Stimulated activated naive CD4-positive, alpha-beta T cell (primary cell): ENCODE measurements at places on chromosomes 2 and 18.

DNA sequence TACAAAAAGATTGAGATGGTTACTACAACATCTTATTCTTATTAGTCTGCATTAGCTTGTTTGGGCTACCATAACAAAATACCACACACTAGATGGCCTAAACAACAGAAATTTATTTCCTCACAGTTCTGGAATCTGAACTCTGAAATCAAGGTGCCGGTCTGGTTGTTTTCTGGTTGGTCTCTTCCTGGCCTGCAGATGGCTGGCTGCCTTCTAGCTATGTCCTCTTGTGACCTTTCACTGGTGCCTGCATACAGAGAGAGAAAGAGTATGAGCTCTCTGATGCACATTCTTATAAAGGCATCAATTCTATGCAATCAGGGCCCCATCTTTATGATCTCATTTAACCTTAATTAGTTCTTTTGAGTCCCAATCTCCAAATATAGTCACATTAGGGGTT is 696.5 kb downstream of the TDRD15 start:
- DNase-seq: no peak

DNA sequence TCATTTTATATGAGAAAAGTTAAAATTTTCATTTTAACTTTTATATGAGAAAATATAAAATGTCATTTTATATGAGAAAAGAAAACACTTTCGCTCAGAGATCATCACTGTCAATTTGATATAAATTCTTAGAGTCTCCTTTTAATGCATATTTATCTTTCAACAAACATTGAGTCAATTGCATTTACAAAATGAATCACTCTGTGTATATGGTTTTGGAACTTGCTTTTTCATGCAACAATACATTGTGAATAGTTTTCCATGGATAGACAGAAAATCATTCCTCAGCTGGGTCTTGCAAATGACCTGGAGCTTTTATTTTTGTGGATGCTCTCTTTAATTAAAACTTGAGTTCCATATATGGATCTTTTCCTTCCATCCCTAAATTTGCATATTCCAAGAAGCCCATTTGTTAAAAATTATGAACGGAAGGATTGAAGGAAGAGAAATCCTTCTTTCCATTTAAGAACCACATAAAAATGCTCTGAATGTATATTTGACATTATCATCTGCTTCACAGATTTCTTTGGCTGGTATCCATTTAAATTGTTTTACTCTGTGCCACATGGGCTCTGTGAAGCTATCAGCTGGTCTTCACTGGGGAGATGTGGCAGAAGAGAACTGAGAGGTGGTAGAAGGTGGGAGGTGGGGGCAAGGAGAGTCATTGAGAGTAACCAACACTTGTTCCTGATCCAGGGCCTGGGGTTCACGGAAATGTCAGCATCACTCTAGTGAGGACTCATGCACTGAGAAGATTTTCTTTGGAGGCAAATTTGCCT is 104.1 kb downstream of the QPCT start:
- DNase-seq: no peak

DNA sequence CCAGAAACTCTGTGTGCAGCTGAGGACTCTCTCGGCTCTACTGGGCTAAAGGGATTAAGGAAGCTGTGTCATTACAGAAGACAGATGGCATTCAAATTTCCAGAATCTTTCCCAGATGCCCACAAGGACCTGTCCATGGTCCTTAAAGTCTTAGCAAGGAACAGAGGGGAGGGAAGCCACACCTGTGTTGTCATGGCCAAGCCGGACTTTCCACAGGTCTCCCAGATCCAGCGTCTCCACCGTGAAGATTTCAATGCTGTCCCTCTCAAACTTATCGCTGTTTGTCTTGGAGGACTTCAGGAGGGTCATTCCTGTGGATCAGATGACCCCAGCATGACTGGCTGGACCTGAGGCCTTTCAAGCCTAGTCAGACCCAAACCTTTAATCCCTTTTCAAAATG is 114.5 kb downstream of the LOXHD1 start:
- no peak for DNase-seq

- DNase-seq: no peak
These were observed 221.0 kb downstream of the LTBP1 start for GRCh38 chr2:33167622-33168245.

- DNase-seq: no peak
These were observed 672.1 kb upstream of the FANCL start for GRCh38 chr2:58913082-58913726.

- DNase-seq: no peak
These were observed 41.9 kb upstream of the AAK1 start for GRCh38 chr2:69685321-69686048.

DNA sequence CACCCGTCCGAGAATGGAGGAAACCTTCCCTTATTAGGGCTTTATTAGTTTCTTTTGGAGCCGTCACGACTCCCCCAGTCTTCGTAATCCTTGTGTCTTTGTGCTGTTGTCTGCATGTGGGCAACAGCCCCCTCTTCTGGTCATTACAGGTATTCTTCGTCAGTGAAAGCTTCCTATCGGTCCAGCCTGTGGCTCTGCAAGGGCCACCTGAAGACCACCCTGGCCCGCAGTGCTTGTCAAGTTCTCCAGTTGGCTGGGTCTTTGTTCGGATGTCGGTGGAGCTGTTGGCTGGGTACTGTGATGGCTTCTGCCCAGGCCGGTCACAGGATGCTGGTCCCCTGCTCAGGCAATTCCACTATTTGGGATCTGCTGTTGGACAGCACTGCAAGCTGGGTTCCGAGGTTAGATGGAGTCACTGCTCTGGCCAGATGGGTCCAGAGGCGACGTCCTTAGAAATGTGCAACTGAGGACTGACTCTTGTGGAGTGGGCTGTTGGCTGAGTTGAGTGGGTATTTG is 19.2 kb downstream of the E2F6 start:
- peak; percentile 63 for DNase-seq

- no peak for DNase-seq
These were observed 389.0 kb downstream of the SOX11 start for GRCh38 chr2:6080932-6081753.

DNA sequence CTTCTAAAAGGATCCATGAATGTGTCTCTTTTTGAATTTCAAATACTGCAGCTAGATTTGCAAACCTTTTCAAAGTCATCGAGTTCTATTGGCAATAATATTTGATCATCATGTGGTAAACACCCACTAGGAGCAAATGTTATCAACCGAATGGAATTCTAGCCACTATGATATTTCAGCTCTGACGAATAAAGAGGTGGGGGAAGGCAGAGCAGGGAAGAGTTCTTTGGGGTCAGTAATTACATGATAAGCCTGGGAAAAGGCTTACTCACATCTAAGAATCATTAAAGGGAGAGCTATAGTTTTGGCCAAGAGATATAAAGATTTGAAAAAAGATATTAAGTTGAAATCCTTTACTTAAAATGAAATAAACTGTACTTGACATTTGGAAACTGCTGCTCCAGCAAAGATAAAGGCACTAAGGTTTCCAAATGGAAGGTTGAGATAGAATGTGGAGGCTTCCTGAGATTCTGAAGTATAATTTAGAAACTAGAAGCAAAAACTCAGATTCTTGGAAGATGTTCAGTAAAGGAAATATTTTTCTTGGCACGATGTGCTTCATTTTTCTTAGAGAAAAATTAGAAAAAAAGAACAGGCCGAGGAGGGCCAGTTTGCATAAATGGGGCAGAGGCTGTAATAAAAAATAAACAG is 104.7 kb upstream of the ARHGAP28 start:
- DNase-seq: no peak

DNA sequence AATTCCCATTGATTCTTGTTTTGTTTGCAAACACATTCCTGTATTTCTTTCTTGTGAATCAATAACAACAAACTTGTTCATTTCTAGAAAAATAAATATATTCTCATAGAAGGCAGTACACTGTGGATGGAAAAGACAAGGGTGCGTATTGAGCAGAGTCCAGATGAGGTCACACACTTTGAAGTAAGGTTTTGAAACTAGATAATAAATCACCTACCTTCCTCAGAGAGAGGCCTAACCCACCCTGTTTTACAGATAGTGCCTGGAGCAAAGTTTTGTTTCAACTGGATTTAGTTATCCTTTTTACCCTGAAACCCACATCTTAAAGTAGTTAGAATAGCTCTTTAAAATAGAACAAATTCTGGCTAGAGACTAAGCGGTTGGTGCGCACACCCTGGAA is 137.1 kb upstream of the PIEZO2 start:
- no peak for DNase-seq

GRCh38 chr18:5538544-5538943 is 5.3 kb downstream of the EPB41L3 start:
- no peak for DNase-seq

GRCh38 chr18:70028084-70028483 is 80.4 kb upstream of the CD226 start:
- DNase-seq: no peak

DNA sequence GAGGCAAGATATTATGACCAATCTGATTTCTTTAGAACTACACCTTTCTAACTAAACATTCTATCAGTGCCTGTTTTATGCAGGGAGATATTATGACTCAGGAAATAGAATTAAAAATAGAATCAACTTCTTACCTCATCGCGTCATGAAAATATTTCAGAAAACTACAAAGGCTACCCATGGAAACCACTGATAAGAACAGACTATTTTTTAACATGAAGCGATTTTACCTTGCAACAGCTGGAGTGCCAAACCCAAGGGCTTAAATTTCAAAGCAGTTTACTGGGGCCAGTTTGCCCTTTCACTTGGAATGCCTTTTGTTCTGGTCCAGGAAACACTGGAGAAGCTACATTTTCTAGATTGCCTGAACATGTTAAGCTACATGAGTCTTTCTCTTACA is 304.8 kb upstream of the CCDC68 start:
- DNase-seq: no peak

GRCh38 chr2:240687741-240688552 is 3.7 kb upstream of the AQP12A start:
- no peak for DNase-seq

DNA sequence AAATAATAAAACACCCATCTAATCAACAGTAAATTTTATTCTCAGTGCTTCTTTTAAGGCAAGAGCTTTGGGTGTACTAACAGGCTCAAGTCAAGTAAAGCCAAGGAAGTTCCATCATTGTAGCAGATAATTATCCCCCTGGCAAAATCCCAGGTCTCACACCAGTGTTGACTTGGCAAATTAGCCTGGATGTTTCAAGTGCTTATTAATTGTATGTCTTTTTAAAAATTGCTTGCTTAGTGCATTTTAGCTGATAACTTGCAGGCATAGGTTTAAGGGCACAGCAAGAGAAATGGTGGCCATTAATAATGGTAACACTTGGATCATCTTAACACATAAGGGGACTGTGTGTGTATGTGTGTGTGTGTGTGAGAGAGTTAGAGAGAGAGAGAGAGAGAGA is 42.0 kb upstream of the FMNL2 start:
- DNase-seq: no peak

DNA sequence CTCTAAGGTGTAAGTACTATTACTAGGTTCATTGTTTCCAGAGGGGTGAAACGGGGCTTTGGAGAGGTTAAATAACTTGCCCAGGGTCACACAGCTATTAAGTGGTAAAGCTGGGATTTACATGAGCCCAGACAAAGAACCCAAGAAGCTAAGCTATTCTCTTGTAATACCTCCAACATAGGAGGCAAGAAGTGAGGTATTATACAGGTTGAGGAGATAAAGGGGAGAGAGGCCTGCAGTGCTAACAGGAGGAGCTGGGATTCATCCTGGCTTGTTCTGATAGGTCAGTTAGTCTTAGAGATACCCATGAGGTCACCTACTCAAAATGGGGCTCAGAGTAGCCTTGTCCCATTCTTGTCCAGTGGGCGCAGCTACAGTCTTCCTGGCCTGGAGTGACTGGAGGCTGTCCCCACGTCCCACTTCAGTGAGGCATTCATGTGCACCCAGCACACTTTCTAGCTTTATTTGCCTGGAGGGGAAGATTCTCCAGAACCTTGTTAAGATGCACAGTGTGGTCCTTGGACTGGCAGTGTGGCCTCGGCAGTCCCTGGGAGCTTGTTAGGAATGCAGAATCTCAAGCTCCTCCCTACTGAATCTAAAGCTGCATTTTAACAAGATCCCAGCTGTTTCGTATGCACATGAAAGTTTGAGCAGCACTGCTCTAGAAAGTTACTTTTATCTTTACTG is 63.5 kb downstream of the MEIS1 start:
- no peak for DNase-seq

- no peak for DNase-seq
These were observed 183.2 kb upstream of the KYNU start for GRCh38 chr2:142694282-142694681.

DNA sequence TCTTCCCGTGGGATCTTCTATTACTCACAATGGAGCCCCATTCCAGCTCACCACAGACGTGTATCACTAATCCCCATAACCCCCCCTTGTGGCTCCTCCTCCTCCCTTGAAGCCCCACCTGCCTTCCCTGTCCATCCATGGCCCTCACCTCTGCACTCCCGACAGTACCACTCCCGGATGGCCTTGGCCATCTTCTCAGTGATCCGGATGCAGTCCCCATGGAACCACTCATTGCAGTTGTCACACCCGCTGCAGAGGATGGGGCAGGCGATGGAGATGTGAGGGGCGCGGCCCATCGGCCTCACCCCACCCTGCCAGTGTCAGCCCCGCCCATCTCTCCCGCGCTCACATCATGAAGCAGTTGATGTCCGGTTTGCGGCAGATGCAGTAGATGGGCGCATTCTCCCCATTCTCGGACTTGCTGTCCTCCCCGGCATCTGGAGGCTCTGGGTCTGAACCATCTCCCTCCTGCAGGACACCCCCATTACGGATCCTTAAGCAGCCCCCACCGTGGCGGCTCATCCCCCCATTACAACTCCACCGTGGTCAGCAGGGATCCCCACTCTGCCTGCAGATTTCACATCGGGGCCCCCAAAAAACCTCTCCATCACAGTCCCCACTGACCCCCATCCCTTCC is 983 bp downstream of the CXXC1 start:
- DNase-seq: no peak

- no peak for DNase-seq
These were observed 56.7 kb downstream of the NEMP2 start for GRCh38 chr2:190477661-190478454.

DNA sequence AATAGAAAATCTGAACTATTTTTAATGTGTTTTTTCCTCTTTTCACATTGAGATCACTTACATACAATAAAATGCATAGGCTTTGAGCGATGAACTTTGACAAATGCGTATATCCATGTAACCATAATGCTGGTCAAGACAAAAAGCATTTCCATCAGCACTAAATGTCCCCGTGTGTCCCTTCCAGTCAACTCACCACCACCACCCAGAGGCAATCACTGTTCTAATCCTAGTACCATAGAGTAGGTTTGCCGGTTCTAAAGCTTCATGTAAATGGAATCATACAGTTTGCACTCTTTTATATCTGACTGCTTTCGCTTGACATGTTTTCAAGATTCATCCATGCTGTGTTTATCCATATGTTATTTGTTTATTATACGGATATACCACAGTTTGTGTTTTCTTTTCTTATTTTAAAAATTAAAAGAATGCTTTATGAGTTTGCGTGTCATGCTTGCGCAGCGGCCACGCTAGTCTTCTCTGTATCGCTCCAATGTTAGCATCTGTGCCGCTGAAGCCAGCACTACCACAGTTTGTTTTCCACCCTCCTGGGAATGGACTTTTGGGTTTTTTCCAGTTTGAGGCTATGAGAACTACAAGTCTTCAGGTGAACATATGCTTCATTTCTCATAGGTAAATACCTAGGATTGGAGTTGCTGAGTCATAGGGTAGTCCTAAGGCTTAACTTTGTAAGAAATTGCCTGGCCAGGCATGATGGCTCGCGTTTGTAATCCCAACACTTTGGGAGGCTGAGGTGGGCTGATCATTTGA is 197.5 kb upstream of the CHAC2 start:
- no peak for DNase-seq

GRCh38 chr2:197348721-197349360 is 38.3 kb upstream of the ANKRD44 start:
- no peak for DNase-seq
